Stimulated activated CD4-positive, alpha-beta T cell treated with anti-CD3 and anti-CD28 coated beads, Interleukin-2, amount 100 ng/mL, for 24 hours (primary cell): ENCODE measurements at places on chromosomes 1 and 21.

GRCh38 chr1:89952605-89953130 lies 42.2 kb upstream of the ZNF326 start:
- no peak for DNase-seq

- no peak for DNase-seq
Measured at GRCh38 chr1:241714321-241715218, 62.5 kb downstream of the WDR64 start.

- no peak for DNase-seq
Measured at GRCh38 chr1:18069903-18070302, 37.7 kb upstream of the IGSF21 start.

- no peak for DNase-seq
Measured at GRCh38 chr21:37101384-37101783, 28.3 kb downstream of the TTC3 start.

DNA sequence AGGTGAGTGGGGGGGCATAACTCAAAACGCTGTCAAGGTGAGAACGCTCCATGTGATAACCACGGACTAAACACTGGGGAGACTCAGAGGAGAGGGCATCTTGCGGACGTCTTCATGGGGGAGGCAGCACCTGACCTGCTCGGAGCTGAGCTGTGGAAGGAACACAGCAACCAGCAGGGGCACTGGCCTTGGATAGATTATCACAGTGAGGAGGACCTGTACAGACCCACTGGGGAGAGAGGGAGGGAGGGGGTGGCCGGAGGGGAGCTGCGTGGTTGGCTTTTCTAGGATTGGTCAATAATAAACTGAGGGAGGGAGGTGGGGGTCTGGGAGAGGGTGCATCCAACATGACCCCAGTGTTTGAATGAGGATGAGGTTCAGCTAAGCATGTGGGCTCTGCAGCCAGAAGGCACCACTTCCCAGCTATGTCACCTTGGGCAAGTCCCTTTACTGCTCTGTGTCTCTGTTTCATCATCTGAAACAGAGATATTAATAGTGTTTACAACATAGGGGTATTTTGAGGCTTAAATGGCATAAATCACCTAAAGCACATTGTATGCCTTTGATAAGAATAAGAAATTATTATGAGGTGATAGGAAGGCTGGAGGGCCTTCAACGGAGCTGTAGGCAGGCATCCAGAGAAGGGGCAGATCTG lies 123.3 kb downstream of the GRIK3 start:
- DNase-seq = no peak

DNA sequence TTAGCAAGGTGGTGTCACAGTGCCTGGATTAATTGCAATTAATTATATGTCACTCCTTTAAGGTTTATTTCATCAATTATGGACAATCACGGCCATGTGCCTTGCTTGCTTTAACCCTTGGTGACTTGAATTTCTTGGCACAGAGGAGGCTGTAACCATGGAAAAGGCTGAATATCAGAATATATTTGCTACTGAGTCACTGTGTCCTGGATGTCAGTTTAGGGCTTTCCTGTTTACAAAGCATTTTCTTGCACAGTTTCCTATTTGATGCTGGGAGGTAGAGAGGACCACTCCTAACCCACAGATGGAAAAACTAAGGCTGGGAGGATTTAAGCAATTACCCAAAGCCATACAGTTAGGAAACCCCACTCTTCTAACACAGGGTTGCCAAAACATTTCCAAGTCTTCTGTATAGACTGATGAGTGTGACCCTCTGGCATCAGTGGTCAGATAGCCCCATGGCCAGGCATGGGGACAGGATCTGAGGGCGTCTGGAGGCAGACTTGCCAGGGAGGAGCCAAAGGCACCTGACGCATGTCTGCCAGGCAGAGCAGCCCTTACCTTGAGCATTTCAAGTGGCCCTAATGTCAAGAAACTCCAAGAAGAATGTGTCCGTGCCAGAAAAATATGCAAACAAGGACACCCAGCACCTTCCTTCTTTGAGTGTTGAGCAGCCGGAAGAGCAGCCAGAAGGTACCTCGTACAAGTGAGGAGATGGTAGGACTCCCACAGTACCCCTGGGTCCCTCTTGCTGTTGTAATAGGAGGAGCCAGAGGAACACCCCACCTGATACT lies 34.4 kb downstream of the KCNN3 start:
- DNase-seq = no peak

DNA sequence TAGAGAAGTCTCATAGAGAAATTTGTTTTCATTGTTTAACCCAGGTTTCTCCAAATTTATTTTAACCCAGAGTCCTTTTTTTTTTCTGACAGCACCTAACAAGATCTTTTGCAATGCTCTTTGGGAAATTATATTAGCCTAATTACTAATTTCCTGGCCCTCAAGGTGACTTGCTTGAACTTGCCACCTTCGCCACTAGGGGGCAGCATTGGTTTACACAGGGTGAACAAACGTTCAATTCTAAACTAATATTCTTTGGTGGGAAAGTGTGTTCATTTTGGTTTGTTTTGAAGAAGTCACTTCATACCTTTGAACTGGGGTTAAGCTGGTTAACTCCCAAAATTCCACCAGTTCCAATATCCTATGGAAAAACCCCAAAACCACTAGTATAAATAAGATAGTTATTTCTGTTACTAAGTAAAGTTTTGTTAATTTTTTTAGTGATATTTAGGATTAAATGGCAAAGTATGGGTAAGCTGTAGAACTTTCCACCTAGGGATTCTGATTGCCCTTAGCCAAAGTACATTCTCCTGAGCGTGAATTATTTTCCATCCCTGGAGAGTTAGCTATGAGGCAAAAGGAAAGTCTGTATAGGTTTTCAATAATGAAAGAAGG lies 13.0 kb downstream of the CCDC190 start:
- DNase-seq = peak; percentile 88

- no peak for DNase-seq
Measured at GRCh38 chr1:206427291-206427690, 43.0 kb upstream of the IKBKE start.

DNA sequence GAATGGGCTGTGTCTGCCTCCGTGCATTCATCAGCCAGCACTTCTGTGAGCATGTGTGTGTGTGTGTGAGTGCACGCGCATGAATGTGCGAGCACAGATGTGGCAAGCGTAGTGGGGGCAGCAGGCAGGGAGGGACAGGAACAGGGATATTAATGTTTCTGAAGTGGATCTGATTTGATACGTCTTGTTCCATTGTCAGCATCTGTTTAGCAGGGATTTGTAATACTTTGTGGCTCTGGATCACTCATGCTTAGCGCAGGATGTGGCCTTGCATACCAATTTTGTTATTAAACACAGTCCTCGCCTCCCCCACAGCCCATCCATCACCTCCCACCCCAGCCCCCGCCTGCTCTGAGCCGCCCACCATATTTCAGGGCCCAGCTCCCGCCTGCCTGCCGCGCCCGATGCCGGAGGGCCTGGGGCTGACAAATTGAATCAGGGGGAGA lies 52.4 kb downstream of the TMEM53 start:
- no peak for DNase-seq

DNA sequence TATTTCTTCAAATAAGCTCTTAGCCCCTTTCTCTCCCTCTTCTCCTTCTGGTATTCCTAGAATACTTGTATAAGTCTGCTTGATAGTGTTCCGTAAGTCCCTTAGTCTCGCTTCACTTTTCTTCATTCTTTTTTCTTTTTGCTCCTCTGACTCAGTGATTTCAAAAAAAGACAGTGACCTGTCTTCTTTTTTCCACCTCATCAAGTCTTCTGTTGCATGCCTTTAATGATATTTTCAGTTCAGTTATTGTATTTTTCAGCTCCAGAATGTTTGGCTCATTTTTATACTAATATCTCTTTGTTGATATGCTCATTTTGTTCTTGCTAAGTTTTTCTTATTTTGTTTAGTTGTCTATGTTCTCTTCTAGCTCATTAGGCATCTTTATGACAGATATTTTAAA lies 97.7 kb downstream of the POFUT2 start:
- no peak for DNase-seq

- no peak for DNase-seq
Measured at GRCh38 chr1:200354243-200354642, 55.6 kb downstream of the ZNF281 start.

DNA sequence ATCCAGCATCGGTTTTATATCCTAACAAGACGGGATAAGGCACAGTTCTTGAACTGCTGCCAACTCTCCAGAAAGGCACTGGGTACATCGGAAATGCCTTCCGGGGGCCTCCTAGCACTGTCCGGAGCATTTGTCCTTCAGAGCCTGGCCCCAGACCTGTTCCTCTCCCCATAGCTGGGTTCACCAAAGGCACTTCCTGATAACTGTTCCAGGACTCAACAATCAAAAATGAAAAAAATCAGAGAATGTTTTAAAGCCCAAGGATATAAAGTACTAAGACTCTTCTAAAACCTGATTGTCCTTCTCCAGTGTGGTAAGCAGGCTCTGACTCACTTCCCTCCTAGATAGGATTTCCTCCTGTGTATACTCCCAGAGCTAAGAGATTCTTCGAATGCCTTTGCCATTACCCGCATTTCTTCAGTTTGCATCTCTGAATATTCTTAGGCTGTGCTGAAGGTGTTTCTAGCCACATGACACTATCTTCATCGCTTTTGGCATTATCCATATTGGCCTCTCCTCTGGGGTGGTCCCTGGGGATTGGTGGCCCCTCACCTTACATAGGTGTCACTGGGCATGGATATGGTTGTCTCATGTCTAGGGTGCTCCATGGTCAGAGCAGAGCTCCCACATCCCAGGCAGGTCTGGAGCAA lies 112.9 kb downstream of the ZBTB18 start:
- no peak for DNase-seq

- peak; percentile 52 for DNase-seq
Measured at GRCh38 chr1:89757532-89757931, 63.3 kb upstream of the LRRC8D start.

DNA sequence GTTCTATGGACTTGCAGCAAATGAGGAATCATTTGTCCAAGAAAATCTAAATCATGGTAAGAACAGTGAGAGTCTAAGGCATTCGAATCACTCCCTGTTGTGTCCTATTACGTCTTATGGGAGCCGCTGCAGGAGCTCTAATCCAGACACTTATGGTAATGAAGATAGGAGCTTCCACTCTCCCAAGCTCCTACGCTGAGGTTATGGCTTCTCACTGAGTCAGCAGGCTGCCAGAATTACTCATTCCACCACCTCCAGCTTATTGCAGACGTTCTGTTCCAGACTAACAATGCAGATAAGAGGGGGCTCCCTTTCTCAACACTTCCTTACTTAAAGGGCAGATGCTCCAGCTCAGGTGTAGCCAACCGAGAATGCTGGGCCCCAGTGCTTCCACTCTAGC lies 212.6 kb downstream of the GREM2 start:
- DNase-seq = no peak
